ENCODE measurements at places on chromosomes 11 and 22. TPM values are rescaled to one million over a fixed set of nuclear protein-coding genes. Genes with fewer than 3 reads are reported as not detected.

Gene NEFH
- total RNA-seq = not detected

Gene ASCC2
- 22.6 TPM for total RNA-seq

Gene ART1
- not detected for total RNA-seq

Gene NLRX1
- 12.5 TPM for total RNA-seq

Gene MYEOV
- total RNA-seq = 97.8 TPM

Gene PARVB
- total RNA-seq = 38.0 TPM

Gene VPREB1
- total RNA-seq = not detected

Gene APOBEC3A
- total RNA-seq = not detected

Gene GNG3
- not detected for total RNA-seq

Gene CNTF
- total RNA-seq = 1.2 TPM

Gene OR5P2
- total RNA-seq = not detected

Gene TLCD5
- total RNA-seq = 7.2 TPM

Gene IL17REL
- total RNA-seq = 0.06 TPM

Gene KIRREL3
- 8.8 TPM for total RNA-seq
